ENCODE measurements at places on chromosomes 5 and 9.

- H3K4me3 ChIP-seq: no peak overlapping the region
- H3K36me3 ChIP-seq: no peaks in the 10 kb centered on the region
Measured at GRCh38 chr5:124708086-124708485, 38.4 kb downstream of the ZNF608 start.

DNA sequence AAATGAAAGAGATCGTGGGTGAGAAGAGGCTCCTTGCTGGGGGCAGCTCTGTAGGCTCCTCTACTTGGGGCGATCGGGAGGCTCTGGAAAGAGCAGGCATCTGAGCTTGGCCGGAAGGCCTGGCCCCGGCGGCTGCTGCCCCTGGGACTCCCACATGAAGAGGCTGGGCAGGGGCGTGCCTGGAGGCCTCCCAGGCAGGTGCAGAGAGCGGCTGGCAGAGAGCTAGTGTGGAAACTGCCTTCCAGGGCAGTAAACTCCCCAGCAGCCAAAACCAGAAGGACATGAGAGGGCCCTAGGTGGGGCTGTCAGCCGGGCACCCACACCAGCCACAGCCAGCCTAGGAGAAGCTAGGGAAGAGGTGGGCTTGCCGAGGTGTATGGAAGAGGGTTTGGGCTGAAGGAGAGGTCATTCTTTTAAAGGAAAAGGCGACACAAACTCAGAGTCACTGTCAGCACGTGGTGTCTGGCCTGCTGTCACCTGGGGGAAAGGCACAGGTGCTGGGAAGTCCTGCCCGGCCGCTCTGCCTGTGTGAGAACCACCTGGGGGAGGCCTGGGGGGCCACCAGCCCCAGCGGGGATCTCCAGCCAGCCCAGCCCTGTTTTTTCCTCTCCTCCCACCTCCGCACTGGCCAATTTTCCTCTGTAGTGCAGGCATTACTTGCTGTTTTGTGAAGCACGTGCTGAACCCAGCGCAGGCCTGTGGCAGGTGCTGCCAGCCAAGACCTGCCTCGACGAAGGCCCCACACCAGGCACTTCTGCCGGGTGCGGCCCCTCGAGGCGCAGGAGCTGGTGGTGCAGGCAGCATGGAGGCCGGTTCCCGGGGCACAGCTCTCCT, 44.8 kb upstream of the EGFL7 start:
- no peaks in the 10 kb centered on the region for H3K27me3 ChIP-seq
- no peak for DNase-seq
- peaks cover 21% of the 10 kb centered on the region for H3K4me1 ChIP-seq
- no peak overlapping the region for H3K27ac ChIP-seq
- H3K4me3 ChIP-seq: no peak overlapping the region
- no peaks in the 10 kb centered on the region for H3K36me3 ChIP-seq

DNA sequence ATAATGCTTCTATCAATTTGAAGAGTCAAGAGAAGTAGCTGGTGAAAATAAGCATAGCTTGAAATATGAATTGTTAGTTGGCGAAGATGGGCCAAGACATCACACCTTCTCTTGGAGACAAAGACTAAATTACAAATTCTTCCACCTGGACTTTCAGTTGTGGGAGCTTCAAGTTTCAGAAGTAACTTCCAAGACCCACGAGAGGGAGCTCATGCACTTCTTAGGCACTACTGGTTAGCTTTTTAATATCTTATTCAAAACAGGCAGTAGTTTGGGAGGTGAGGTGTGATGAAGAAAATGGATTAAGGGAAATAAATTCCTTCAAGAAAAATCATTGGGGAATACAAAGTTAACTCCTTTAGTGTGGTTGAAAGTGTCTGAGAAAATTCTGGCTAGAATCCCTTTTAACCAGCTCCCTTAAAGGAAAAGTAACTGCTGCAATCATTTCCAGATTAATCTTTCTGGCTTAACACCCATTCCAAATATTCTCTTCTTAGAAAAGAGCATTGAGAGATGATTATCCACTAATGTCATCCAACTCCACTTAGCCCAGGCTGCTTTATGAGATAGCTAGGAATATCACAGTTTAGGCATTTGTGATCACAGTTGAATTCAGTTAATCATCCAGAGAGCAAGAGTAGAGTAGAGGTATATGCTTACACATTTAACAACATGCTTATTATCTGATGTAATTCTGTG, 139.5 kb upstream of the DMRTA1 start:
- no peak overlapping the region for H3K27ac ChIP-seq
- no peaks in the 10 kb centered on the region for H3K27me3 ChIP-seq
- H3K36me3 ChIP-seq: no peaks in the 10 kb centered on the region
- no peaks in the 10 kb centered on the region for H3K4me1 ChIP-seq

GRCh38 chr5:106454651-106455415, 1215.9 kb downstream of the EFNA5 start:
- H3K4me1 ChIP-seq: peaks cover 9% of the 10 kb centered on the region
- no peak for DNase-seq
- H3K4me3 ChIP-seq: no peak overlapping the region
- no peaks in the 10 kb centered on the region for H3K27me3 ChIP-seq
- H3K36me3 ChIP-seq: no peaks in the 10 kb centered on the region

- peak overlapping the region; percentile 40 for H3K27ac ChIP-seq
- H3K4me1 ChIP-seq: peaks cover 33% of the 10 kb centered on the region
- no peak for DNase-seq
- H3K27me3 ChIP-seq: no peaks in the 10 kb centered on the region
- no peak overlapping the region for H3K4me3 ChIP-seq
Measured at GRCh38 chr5:154196955-154197652, 6.6 kb downstream of the GALNT10 start.

GRCh38 chr9:127014910-127015540, 100.4 kb downstream of the RALGPS1 start:
- H3K36me3 ChIP-seq: no peaks in the 10 kb centered on the region
- no peak for DNase-seq
- no peak overlapping the region for H3K4me3 ChIP-seq
- H3K27ac ChIP-seq: no peak overlapping the region
- H3K4me1 ChIP-seq: no peaks in the 10 kb centered on the region

DNA sequence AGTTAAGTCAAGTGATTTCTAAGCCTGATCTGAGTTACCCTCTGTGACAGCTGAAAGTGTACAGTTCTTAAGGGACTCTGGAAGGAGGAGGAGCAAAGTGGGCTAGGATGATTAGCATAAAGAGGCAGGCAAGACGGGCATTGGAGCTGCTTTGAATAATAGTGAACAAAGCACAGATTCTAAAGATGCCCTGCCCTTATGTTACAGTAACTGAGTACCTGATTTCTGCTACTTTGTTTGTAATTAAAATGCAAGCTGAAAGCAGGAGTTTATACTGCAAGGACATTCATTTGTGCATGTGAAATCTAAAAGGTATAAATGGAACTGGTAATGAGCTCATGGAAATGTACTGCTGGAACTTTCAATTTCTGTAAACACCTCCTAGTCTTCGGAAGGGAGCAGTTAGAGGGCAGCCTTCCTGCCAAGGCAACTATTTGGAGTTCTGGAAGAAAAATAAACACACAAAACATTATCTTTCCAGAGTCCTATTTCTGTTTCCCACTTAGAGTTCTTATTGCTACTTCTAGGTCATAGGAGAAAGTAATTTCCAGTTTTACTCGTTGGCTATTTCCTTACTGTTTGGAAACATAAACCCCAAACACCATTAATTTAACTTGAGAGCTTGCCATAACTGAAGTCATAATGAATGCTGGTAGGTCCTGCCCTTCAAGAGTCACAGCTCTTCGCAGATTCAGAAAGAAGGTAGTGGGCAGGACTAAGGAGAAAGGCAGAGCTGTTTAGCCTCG, at the start of gene RANBP3L:
TSS of gene RANBP3L (minus strand) at position 45 of the 746 bp plus-strand sequence. CDS start 486 bp downstream, outside the sequence.
- H3K4me1 ChIP-seq: no peaks in the 10 kb centered on the region
- no peaks in the 10 kb centered on the region for H3K27me3 ChIP-seq
- no peak for DNase-seq
- H3K4me3 ChIP-seq: no peak within 1 kb of the TSS
- no peaks in the 10 kb centered on the region for H3K36me3 ChIP-seq
- H3K27ac ChIP-seq: no peak within 1 kb of the TSS

- H3K27me3 ChIP-seq: peaks cover 24% of the 10 kb centered on the region
- no peaks in the 10 kb centered on the region for H3K36me3 ChIP-seq
- no peak overlapping the region for H3K27ac ChIP-seq
- H3K4me1 ChIP-seq: no peaks in the 10 kb centered on the region
Measured at GRCh38 chr5:2441495-2442180, 309.8 kb downstream of the IRX2 start.

DNA sequence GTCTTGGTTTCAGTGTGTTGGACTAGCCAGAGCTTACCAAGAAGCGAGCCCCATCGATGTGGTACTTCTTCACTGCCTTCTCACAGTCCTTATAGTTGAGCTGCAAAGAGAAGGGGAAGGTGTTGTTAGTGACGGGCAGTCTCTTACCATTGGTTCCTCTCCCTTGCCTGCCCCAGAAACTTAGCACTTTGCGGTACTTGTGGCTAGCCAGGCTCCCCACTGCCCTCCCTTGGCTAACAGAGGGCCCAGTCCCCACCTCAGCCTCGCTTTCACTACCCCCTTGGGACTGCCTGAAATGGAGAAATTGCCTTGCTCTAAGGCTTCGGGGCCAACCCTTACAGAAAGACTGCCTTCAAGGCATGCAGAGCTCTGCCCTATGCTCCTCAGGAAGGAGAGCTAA, 4.3 kb downstream of the LCP2 start:
- H3K27me3 ChIP-seq: peaks cover 11% of the 10 kb centered on the region
- no peak overlapping the region for H3K4me3 ChIP-seq
- H3K27ac ChIP-seq: no peak overlapping the region
- no peaks in the 10 kb centered on the region for H3K4me1 ChIP-seq
- no peaks in the 10 kb centered on the region for H3K36me3 ChIP-seq

- no peaks in the 10 kb centered on the region for H3K27me3 ChIP-seq
- DNase-seq: no peak
- H3K4me1 ChIP-seq: peaks cover 8% of the 10 kb centered on the region
- H3K4me3 ChIP-seq: no peak overlapping the region
- no peak overlapping the region for H3K27ac ChIP-seq
Measured at GRCh38 chr9:120905315-120906164, 21.1 kb downstream of the TRAF1 start.

- H3K36me3 ChIP-seq: peaks cover 84% of the 10 kb centered on the region
- H3K4me1 ChIP-seq: peaks cover 20% of the 10 kb centered on the region
- H3K4me3 ChIP-seq: no peak overlapping the region
- no peak for DNase-seq
- no peak overlapping the region for H3K27ac ChIP-seq
- H3K27me3 ChIP-seq: no peaks in the 10 kb centered on the region
Measured at GRCh38 chr9:120770931-120771330, 22.3 kb downstream of the FBXW2 start.

DNA sequence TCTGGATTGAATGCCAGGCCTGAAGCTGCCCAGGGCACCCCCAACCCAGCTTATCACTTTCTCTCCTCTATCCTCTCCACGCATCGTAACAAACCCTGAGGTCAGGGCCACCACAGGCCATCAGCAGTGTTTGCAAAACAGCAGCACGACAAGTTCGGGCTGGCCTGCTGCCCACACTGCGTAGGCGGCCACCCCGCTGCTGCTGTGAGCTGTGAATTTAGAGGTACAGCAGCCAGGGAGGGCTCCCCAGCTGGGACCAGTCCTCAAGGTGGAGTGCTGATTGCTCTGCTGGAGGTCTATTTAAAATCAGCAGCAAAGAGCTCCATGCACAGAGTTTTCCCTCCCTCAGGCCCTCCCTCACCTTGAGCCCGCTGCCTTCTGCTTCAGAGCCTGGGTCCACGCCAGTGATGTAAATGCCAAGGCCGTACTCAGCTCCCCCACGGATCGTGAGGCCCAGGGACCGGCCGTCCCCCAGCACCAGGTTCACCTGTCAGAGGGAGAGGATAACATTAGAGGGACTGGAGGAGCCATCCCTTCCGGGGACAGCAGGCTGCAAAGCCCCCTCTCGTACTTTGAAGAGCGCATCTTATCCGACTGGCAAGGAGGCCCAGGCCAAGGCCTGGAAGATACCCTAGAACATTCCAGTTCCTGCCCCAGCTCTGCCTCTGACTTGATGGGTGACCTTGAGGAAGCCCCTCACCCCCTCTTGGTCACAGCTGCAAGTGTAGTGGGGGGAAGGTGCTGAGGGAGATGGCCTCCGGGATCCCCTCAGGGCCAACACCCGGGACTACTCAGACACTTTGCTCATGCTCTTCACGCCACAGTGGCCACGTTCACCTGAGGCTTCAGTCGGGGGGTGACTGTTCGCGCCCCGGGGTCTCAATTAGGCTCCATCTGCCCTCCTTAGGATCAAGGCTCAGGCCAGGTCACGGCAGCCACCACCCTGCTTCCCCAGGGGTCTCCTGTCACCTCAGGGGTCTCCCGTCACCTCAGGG, 39.1 kb downstream of the WHRN start:
- no peaks in the 10 kb centered on the region for H3K36me3 ChIP-seq
- H3K4me3 ChIP-seq: no peak overlapping the region
- H3K4me1 ChIP-seq: no peaks in the 10 kb centered on the region
- no peak for DNase-seq
- H3K27me3 ChIP-seq: no peaks in the 10 kb centered on the region

DNA sequence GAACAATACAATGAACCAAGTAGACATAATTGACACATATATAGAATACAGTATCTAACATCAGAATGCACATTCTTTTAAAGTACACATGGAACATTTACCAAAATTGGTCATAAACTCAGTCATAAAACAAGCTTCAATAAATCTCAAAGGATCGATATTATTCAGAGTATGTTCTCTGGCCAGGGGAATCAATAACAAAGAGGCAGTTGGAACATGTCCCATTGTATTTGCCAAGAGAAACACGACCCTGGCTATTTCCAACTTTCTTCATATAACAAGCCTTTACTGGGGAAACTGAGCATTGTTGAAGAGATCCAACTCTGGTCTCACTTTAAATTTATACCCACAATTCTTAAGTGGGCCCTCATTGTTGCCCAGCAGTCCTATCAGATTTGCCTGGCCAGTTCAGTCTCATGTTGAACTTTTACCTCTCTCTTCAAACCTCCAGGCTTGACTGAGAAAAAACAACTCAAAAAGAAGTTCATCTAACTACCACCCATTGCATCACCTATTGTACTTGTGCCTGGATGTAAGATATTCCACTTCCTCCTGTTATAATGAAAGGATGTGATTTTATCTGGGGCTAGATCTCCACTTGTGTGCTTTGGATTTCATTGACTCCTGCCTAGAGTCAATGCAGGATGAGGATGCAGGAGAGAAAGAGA, 162.5 kb downstream of the HSPA4 start:
- no peaks in the 10 kb centered on the region for H3K4me1 ChIP-seq
- no peaks in the 10 kb centered on the region for H3K36me3 ChIP-seq
- no peak for DNase-seq
- no peak overlapping the region for H3K27ac ChIP-seq
- H3K4me3 ChIP-seq: no peak overlapping the region
